Activated naive CD4-positive, alpha-beta T cell treated with anti-CD3 and anti-CD28 coated beads, Interleukin-2, amount 10 ng/mL, durations not matched to agents 7 days and 5 days (primary cell): ENCODE measurements at places on chromosomes 3 and 15.

GRCh38 chr15:35540885-35541284, 5.1 kb downstream of the DPH6 start:
- no peak for DNase-seq

- no peak for DNase-seq
Measured at GRCh38 chr3:142574665-142575064, 3.9 kb downstream of the ATR start.

- no peak for DNase-seq
Measured at GRCh38 chr3:131326307-131326706, 55.3 kb upstream of the NUDT16 start.

DNA sequence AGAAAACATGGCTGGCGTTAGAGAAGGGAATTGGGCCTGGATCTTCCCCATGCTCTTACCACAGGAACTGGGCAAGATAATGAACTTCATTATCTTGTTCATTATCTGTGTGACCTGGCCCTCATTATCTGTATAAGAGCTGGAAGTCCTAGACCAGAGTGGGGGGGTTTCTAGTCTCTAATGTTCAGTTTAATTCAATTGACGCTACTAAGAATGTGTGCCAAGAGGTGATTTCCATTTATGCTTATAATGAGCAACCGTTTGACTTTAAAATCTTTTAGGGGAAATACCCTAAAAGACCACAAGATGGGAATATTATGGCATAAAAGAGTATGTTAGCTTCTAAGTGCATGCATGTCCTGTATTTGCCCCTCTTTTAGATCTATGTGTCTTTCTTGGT, 59.1 kb upstream of the CSTA start:
- no peak for DNase-seq

- no peak for DNase-seq
Measured at GRCh38 chr15:69712991-69713390, 260.4 kb downstream of the RPLP1 start.
